ENCODE measurements at places on chromosomes 7 and 10.

GRCh38 chr7:121187676-121188075 lies 141.1 kb upstream of the WNT16 start:
- no peak for DNase-seq

GRCh38 chr10:114367351-114368056 lies 36.8 kb downstream of the AFAP1L2 start:
- peak; percentile 54 for DNase-seq

DNA sequence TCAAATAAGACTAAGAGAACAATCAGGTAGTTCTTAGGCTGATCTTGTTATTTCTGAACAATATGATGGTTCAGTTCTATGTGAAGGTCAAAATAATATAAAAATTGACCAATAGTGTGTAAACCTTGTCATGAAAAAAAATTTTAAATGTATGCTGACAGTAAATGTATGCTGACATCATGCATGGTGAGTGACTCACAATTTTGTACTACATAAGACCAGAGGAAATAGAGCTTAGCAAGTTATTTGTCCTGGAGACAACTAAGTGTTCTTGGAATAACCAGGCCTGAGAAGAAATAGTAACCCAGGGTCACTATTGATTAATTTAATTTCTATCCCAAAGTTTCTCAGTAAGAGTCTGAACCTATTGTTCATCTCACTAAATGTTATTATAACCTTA lies 182.2 kb upstream of the PCDH15 start:
- DNase-seq, result no peak

GRCh38 chr10:42574336-42574735 lies 64.0 kb downstream of the ZNF33B start:
- DNase-seq, result no peak

DNA sequence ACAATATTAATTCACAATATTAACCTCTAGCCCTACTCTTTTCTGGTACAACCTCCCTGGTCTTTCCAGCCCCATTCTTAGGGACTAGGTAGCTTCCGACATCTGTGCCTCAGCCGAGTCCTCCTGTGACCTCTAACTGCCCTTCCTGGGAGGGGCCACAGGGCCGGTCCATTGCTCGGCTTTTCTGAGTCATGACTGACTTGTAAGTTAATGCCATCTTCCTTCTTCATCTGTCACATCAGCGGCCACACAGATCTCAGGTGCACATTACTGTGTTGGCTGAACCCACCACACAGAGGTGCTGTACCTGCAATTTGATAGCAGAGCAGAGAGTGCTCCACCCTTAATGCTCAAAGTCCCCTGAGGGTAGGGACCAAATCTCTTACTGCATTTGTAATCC lies 4.1 kb upstream of the CPA4 start:
- no peak for DNase-seq

- DNase-seq, result no peak
Measured at GRCh38 chr10:95280637-95281036, 10.2 kb downstream of the PDLIM1 start.

- DNase-seq, result no peak
Measured at GRCh38 chr10:123141791-123142700, 5.9 kb upstream of the HMX2 start.

DNA sequence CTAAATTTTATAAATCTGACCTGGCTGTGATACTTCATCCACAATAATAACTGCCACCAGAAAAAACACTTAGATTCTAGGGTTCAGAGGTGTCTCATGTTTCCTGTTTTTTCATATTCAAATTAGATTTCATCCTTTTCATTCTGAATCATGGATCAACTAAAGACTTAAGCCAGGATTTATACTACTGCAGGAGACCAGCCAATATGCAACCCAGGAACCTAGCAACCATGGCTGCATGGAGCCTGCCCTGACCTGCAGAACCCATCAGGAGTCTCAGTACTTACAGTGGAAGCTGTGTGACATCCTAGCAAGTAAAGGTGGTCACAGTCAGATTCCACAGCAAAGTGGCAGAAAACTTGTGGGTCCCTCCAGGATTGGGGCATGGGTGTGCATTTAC lies 40.5 kb upstream of the RNF148 start:
- peak; percentile 59 for DNase-seq

- peak; percentile 81 for DNase-seq
Measured at GRCh38 chr10:12631787-12632562, 282.6 kb downstream of the CAMK1D start.

GRCh38 chr10:12400266-12400931 lies 51.1 kb downstream of the CAMK1D start:
- no peak for DNase-seq

DNA sequence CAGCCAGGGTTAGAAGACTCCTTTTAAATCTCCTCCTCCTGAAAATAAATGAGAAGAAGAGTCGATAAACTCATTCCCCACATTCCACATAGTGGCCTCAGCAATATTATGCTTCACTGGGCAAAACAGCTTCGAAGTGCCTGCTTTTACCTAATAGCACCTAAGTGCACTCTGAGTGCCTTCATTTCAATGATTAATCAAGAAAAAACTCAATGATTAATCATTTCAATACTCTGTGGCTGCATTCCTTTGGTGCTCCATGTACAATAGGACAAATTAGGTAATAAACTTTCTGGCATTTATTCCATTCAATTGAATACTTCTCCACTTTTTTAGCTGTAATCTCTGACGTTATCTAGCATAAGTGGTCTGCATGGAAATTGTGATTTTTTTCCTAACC lies 174.6 kb downstream of the CCDC71L start:
- DNase-seq, result no peak

GRCh38 chr10:53606981-53607380 lies 834.4 kb upstream of the MBL2 start:
- DNase-seq, result no peak

DNA sequence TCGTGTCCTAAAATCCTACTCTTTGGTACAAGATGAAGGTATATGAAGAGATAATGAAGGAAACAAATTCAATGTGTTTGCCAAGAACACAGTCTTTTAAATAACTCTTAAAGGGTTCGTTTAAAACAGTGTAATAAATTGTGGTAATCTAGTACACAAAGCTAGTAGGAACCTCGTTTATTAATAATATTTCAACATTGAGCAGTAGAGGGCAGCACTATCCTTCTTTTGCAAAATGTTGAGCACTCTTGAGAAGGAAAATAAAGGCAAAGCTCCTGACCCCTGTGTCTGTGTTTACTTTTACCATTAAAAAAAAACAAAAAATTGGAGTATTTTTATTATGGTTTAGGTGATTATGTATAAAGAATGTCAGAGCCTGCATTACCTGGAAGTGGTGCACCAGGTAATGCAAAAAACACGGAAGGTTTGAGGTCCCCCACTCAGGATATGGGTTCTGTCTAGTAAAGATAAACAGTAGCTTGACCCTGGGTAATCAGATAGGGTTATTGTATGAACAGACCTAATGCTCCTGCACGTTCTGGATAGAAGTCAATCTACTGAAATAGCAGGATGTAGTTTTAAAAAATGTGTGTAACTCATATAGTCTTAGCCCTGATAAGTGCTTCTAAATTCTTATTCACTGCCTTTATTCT lies 5.7 kb upstream of the GOT1 start:
- DNase-seq, result peak; percentile 57

GRCh38 chr7:82036146-82036886 lies 266.5 kb upstream of the HGF start:
- no peak for DNase-seq

GRCh38 chr10:28837613-28838390 lies 160.5 kb downstream of the BAMBI start:
- no peak for DNase-seq

DNA sequence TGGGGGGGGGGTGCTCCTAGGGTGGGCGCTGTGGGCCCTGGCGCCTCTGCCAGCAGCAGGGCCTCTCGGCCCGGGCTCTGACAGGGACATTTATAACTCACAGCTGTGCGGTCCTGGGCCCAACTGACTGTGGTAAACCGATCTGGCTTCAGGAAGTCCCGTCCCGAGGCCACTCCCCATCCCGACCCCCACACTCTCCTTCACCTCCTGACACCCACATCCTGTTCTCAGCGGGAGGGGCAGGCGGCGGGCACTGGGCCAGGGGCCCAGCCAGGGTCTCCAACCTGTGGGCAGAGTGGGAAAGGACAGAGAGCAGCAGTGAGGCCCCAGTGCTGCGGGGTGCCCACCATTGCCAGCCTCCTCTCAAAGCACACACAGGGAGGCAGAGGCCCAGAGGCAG lies 69.1 kb downstream of the ZMIZ1 start:
- no peak for DNase-seq

GRCh38 chr7:73447121-73447733 lies 13.6 kb downstream of the FZD9 start:
- DNase-seq, result no peak

DNA sequence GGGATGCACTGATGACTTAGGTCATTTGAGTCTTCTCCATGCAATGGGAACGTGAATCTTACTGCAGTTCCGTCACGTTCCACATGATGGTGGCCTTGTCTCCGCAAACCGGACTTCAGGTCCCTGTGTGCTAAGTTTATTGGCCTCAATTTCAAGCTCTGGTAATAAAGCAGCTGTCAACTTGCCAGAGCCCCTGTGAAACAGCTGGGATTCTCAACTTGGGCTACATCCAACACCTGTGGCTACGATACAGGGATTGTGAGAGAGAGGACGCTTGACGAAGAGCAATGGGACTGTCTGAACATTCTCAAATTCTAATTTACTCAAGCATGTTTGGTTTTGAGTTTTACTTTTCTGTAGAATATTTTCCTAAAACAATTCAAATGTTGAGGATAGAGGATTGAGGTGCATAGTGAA lies 174.2 kb downstream of the PTN start:
- peak; percentile 60 for DNase-seq

- DNase-seq, result no peak
Measured at GRCh38 chr10:118210276-118210675, 131.8 kb downstream of the FAM204A start.

GRCh38 chr7:45713669-45714520 lies 139.7 kb downstream of the ADCY1 start:
- DNase-seq, result no peak

DNA sequence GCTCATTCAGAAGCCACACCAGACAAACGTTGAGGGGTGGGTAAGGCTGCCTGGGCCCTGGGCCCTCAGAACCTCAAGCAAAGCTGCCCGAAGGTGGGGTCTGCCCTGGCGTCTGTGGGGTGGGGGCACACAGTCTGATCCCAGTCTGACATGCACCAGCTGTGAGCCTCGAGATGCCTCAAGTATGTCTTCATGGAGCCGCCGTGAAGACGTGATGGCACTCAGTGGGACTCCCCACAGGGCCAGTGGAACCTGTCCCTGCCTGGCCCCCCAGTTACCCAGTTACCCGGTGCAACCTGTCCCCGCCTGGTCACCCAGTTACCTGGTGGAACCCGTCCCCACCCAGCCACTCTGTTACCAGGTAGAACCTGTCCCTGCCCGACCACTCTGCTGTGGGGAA lies 351.2 kb downstream of the PTPRN2 start:
- DNase-seq, result no peak

GRCh38 chr10:23055424-23056185 lies 39.8 kb upstream of the MSRB2 start:
- peak; percentile 17 for DNase-seq

- DNase-seq, result peak; percentile 67
Measured at GRCh38 chr7:151123822-151124464, 37.7 kb downstream of the AGAP3 start.

DNA sequence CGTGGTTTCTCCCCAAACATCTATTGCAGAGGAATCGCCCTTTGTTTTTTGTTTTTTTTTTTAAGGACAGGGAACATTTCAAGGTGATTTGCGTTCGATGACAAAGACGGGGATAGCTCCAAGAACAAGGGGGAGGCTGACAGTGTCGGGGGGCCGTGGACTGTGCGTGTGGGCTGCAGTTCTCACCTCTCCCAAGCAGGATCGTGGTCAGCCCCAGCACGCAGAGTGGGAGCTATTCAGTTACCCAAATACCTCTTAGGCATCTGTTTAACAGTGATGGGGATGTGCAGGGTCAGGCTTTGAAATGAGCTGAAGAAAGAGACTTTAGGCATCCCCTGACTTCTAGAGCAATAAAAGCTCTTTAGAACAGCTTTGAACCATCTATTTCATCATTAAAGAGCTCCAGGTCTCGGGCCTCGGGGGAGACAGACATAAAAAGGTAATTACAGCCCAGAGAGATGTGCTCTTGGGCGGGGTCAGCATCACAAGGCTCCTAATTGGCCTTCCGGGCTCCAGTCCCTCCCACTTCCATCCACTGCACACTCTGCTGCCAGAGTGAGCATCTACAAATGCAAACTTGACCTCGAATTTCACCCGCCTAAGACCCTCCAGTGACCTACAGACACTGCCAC lies 97.3 kb downstream of the MYL10 start:
- no peak for DNase-seq

GRCh38 chr7:110929480-110930249 lies 161.3 kb upstream of the LRRN3 start:
- DNase-seq, result no peak

DNA sequence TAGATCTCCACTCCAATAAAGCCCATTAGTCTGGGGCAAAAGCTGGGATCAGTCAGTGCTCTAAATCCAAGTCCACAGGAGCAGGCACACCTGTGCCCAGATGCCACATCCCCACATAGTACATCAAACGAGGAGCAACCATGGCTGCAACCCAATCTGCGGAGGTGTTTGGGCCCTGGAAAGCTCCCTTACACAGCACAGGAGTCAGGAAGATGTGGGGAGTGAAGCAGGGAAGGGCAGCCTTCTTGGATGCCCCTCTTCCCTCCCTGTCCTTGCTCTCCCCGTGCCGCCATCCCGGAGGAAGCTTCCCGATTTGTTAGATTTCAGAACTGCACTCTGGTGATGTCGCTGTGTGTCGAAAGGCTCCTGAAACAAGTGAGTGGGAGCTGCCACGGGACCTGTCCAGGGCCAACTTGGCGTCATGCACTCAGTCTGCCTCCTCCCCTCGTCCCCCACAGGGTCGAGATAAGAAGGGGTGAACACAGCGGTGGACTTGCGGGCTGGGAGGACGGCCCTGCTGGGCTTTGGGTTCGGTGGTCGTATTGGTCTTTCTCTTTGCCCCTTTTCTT lies 230.6 kb upstream of the GRB10 start:
- DNase-seq, result no peak

DNA sequence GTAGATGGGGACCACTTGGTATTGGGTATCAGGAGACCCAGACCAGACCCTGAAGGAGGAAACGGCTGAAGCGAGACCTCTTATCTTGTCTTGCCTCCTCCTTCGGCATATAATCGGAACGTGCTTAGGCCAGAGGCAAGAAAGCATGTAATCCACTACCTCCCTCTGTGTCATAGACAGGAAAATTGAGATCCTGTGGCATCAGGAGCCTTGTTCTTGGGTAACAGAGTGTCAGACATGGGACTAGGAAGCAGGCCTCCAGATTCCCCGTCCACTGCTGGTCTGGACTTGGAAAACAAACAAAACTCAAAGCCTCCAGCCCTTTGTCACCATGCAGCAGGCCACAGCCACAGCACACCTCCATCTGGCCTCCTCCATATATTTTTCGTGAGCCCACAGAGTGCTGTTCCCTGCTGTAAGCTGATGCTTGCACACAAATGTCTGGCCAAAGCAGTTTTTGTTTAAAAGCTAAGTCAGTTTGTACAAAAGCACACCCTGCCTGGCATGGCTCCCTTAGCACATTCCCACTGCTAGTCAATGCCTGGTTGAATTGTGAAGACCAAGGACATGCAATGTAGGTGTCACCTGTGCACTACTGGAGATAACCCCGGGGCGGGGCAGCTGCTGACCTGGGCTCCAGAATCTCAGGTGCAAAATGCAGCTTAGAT lies 510.9 kb downstream of the RPS24 start:
- DNase-seq, result no peak

- DNase-seq, result no peak
Measured at GRCh38 chr10:58951746-58952145, 224.7 kb upstream of the PHYHIPL start.

GRCh38 chr7:45088821-45089340 lies at the start of gene NACAD:
NACAD (minus strand) TSS chr7:45088969; CDS start chr7:45088894, 75 bp downstream.
- DNase-seq, result peak; percentile 85

All from NCI-H146 (cell line).